Effector CD4-positive, alpha-beta T cell (primary cell): ENCODE measurements at places on chromosomes 4 and X.

DNA sequence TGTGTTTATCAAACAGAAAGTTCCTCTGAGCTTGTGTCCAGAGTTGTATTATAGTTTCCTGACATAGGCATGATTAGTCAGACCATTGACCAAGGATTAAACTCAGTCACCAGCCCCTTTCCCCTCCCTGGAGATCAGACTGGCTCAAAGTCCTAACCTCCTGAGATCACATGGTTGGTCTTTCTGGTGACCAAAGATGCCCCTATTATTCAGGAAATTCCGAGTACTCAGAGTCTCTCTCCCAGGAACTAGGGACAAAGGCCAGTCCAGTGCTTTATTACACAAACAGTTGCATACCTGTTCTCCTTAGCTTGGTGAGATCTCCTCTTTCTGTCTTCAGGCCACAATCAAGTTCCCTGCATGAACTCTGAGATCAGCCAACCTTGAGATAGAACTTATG is 14.5 kb upstream of the ENPP6 start:
- no peak for DNase-seq

DNA sequence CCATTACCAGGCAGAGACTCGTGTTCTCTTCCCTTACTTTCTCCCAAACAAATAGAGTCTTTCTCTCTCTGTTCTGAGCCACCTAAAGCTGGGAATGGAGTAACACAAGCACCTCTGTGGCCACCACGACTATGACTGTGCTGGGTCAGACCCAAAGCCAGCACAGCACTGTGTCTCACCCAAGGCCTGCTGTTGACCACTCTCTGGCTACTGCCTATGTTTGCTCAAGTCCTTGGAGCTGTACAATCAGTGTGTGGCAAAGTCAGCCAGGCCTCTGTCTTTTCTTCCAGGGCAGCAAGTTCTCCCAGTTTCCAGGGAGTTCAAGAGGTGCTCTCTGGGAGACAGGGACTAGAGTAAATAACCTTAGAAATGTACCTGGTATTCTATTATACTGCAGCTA is 239.4 kb downstream of the FAM47A start:
- DNase-seq = no peak

DNA sequence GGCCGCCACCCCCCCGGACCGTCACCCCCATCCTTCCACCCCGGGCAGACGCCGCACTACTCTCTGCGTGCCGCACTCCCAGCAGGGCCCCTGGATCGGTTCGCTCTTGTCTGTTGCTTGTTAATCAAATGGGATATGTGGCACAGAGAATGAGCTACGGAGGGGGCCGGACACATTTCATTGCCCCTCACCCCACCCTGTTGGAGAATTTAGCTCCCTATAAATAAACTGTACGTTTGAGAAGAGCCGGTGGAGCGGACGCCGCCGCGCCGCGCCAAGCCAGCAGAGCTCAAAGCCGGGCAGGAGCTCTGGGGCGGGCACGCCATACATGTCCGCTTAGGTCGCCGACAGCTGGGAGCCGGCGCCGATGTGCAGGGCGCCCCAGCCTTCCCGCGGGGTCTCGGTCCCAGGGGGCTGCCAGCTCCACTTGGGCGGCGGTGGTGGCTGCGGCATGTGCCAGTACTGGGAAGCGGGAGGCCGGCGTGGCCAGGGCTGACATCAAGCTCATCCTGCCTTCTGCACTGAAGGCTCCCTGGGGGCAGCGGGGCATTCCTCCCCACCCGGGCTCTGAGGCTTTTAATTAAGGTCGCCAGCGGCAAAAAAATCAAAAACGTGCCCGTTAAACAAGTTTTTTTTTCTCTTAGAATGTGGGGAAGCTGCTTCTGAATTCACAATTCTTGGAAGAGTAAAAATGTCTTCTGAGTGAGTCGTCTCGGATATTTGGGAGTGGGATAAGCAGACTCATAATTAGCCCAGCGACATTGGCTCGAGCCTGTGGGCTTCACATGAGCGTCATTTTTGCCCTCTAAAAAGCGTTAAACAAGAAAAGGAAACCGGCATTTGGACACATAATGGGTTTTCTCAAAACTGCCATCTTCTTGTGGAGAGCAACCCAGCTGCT is 1.1 kb upstream of the PCDH19 start:
- no peak for DNase-seq

DNA sequence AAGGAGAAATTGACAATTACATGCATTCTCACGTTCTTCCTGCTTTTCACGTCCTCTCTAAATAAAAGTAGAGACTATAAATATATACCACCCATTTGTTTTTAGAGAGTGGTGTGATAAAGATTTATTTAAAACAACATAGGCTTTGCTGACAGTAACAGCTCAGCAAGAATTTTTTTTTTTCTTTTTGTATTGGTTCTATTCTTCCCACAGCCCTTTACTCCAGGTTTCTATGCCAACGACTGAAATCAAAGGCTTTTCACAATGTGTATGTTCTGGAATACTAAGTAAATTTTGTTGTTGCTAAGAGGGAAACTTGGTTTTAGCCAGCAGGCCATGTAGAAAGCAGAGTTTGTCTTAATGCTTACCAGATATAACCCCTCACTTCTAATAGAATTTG is 43.4 kb downstream of the MAOA start:
- no peak for DNase-seq

DNA sequence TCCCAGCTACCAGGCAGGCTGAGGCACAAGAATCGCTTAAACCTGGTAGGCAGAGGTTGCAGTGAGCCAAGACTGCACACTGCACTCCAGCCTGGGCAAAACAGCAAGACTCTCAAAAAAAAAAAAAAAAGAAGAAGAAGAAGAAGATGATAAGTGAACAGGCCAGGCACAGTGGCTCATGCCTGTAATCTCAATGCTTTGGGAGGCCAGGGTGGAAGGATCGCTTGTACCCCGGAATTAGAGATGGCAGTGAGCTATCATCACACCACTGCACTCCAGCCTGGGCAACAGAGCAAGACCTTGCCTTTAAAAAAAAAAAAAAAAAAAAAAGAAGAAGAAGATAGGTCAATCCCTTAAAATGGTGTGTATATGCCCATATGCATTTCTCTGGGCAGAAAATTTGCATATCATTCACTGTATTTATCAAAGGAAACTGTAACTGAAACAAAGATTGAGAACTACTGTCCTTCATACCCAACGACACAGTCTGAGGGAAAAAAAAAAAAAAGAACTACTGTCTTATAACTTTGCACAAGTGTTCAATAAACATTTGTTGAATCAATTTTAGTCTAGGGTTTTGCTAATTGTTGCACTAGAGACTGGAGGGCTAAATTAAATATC is 2.3 kb downstream of the RFC1 start:
- no peak for DNase-seq

GRCh38 chrX:10750581-10750980 is 130.2 kb upstream of the MID1 start:
- DNase-seq = no peak

DNA sequence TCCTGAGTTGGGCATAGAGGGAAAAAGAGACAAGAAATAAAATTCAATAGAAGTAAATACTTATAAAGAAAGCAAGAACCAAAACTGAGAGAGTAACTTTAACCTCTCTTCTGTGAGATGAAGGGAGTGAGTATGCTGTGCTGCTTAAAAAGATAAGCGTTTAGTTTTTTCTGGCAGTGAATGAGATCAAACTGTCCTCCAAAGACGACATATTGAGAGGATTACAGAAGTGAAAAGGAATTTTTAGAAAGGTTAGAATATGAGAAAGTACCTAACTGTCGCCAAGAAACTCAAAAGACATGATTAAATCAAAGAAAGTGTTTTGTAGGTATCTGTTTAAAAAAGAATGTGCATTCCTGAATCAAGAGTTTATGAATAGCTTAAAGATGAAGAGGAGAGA is 16.0 kb downstream of the GAB1 start:
- DNase-seq = no peak

GRCh38 chr4:26574563-26574962 is 9.3 kb upstream of the TBC1D19 start:
- DNase-seq = no peak

DNA sequence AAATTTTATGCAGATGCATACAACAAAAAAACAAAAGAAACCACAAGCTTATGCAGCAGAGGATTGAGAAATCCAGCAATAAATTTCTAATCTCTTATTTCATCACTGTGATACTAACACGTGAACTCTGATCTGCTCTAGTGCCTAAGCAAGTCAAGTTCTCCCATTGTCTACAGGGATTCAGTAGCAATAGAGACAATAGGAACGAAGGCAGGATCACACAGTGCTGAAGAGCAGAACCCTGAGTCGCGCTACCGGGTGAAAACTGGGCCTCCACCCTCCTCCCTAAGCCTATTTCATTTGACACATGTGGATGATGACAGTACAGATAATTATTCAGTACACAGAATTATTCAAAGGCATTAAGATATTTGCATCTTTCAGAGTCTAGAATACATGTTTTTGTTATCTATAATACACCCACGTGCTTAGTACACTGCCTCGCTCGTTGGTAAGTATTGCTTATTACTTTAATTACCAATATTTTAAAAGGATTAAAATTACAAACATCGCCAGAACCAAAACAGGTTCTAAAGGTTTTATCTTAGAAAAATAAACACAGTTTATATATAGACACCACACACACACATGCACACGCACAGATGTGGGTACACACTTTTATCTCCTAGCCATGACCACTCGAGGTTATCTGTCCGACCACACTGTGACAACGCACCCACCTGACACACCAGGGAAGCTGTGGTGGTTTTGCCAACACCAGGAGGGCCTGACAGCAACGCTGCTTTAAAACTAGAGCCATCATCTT is 60.1 kb downstream of the RFC1 start:
- DNase-seq = no peak

GRCh38 chr4:108244606-108245005 is 75.9 kb upstream of the LEF1 start:
- no peak for DNase-seq

DNA sequence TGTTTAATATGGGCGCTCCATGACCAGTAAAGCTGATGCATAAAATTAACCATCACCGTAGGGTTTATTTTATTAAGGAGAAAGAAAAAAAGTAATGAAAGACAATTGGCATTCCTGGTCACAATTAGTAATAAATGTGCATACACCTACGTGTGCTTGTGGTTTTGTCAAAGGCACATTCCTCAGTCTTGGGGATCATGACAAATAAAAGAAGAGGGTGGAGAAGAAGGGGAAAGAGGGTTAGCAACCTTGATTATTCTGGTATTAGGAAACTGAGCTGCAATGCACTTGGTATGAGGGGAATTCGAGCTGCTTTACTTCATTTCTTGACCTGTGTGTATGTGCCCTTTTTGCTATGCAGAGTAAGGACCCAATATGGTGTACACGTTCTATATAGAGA is 1798.3 kb upstream of the PCDH7 start:
- no peak for DNase-seq

GRCh38 chr4:83238393-83239248 is 46.0 kb downstream of the COQ2 start:
- DNase-seq = no peak

DNA sequence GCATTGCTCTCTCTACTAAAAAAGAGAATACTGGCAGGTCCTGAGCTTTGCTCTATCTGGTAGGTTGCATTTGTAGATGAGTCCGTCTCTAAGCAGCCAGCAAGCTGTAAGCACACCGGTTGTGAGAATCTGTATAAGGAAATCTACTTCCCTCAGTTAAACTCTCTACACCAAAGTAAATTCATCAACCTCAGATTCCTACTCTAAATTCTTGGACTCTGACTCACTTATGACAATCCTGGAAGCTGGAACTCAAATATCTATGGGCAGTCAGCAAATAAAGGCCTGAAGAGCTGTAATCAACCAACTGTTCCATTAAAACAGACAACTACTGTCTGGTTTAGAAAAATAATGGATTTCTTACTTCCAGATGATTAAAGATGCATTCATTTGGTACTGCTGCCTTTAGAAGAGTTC is 37.9 kb downstream of the FAT1 start:
- no peak for DNase-seq

DNA sequence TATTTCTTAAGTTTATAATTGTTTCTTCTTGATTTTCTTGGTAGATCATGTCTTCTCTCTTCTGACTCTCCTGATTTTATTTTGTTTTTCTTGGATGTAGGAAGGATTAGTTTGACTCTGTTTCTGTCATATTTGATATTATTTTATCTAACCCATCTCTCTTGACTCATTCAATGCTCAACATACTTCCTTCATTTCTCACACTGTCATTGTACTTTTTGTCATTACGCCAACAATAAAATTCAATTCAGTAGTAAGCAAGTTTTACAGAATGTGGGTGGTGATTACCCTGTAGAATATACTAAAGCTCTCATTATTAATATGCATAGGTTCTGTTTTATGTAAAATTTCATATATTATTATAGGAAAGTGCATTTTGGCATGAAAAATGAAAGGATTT is 1303.0 kb upstream of the AGA start:
- DNase-seq = no peak

DNA sequence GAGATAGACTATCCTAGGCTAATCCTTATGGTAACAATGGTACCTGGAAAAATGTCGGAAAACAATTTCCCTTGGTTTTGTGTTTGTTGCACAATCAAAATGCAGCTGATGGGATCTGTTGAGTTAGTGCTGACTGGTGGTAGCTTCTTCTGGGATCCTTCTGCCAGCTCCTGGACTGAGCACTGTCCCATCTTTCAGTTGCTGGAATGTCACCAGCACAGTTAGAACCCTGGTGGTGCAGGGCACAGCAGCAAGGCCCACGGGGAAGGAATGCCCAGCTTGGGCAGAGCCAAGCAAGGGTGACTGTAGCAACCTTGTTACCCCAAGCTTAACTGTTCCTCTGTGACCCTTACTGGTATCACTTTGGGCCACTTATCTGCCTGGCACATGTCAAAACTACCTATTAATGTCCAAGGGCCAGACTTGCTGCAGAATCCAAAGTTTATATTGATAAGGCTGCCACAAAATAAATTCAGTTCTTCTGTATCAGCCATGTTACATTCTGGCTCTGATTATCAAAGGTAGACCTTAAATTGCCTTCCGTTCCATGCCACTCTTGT is 53.1 kb downstream of the GK start:
- DNase-seq = no peak
